ENCODE measurements at places on chromosomes 12 and 14.

GRCh38 chr14:30283822-30284446 is 275.0 kb upstream of the G2E3 start:
- peak; percentile 46 for DNase-seq

DNA sequence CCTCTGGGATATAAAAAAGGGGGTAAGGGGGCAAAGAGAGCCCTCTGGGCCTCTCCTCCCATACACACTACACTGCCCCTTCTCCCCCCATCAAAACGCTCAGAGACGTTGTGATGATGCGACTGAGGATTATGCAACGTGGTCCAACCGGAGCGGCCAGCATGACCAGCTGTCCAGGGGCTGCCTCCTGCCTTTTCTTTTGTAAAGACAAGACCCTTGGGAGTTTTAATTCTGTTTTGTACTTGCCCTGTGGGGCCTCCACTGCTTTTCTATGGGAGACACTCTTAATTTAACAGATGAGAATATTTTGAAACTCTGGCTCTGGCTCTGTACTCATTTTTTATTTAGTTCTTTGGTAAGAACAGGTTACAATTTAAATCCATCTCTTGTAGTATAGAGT is 7.2 kb downstream of the MBD6 start:
- no peak for DNase-seq

DNA sequence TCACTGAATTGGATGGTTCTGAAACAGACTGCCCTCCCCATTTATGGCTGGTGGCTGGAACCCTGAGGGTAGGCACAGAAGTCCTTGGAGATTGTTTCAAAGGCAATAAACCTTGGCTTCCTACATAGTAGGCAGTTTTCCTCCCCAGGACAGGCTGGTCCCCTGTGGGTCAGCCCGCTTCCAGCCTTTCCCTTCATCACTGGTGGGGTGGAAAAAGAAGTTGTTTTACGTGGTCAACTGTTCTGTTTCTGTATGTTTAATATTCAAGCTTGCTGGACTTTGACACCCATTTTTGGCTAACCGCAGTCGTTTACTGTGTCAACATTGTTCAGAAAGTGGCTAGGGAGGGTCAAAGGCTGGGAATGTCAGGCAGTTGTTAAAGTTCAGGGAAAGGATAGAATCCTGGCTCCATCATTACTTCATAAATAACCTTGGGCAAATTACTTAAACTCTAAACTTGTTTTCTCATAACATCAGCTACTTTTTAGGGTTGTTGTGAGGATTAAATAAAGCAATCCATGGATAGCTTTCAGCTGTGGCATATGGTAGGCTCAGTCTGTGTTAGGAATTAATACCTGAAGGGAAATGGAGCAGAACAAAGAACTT is 2.4 kb downstream of the KLHDC2 start:
- DNase-seq, result peak; percentile 6

GRCh38 chr12:10829994-10830393 is 3.8 kb upstream of the TAS2R10 start:
- DNase-seq, result no peak

GRCh38 chr14:89626233-89626806 is 209.3 kb upstream of the FOXN3 start:
- DNase-seq, result no peak

DNA sequence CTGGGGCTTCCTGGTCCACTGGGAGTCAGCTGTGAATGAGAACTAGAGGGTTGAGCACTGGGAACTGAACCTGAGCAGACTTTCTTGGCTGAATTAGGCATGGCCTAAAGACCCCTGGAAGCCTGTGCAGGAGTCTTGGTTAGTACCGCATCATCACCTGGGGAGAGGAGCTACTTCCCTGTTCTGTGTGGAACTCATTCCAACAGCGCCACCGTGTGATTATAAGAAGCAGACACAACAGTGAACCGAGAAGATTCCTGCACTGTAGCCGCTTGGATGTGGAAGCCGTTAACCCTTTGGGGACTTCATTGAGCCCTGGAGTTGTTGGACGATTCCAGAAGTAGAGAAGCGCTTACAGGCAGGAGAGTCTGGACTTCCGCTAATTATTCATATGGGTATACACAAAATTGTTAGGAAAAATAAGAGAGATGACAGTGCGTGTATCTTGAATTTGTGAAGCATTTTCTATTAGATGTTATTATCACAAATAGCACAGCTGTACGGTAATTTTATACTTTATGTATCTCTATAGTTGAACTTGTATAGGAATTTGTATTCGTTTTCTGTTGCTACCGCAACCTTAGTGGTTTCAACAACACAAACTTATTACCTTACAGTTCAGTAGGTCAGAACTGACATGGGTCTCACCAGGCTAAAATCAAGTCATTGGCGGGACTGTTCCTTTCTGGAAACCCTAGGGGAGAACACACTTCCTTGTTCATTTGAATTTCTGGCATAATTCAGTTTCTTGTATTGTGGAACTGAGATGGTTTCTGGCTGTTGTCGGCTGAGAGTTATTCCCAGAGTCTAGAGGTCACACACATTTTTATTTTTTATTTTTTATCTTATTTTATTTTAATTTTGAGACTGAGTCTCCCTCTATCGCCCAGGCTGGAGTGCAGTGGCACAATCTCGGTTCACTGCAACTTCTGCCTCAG is 100.7 kb downstream of the C2CD5 start:
- DNase-seq, result peak; percentile 66

DNA sequence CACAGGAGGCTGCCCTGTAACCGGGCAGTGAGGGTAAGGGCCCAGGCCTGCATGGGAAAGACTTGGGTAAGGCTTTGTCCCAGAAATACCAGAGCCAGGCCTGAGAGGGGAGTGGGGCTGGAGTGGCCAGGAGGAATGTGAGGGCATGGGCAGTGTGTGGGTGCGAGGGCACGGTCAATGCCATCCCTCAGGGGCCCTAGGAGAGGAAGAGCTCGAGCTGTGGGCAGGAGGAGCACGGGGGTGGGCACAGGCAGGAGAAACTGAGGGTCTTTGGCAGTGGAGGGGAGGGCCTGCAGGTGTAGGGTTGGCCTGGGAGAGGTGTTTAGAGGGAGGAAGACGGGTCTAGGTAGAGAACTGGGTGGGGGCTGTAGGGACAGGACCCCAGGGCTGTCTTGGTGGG is 381.6 kb downstream of the TMEM121 start:
- no peak for DNase-seq

GRCh38 chr12:59115526-59115925 is 195.2 kb upstream of the LRIG3 start:
- no peak for DNase-seq

DNA sequence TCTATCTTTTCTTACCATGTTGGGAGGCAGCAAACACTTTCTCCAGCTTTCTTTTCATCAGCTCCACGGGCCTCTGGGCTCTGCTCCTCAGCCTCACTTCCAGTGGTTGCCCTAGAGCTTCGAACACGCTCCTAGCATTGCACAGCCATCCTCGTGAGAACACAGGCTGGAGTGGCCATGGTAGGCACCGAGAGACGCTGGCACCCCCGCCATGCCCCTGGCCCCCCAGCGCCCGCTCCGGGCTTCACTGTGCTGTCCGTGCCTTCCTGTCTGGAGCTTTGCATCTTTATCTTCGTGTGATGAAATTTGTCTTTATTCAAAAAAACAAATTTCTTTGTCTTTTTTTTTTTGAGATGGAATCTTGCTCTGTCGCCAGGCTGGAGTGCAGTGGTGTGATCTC is 352.2 kb downstream of the TMEM121 start:
- no peak for DNase-seq

DNA sequence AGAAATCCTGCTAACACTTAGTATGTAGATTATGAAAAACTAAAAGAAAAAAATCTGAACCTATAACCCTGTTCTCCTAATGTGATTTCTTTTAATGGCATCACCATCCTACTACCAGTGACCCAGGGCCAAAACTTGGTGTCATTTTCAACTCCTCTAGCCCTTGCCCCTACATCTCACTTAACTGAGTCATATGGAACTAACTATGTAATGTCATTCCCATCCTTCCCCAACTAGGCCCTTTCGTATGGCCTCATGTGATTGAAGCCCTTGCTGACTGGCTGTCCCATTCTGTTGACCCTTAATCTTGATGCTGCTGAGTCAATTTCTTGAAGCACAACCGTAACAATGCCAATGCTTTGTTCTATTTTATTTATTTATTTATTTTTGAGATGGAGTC is 7.6 kb downstream of the DMAC2L start:
- DNase-seq, result no peak

- no peak for DNase-seq
Measured at GRCh38 chr12:69170293-69170692, 69.1 kb upstream of the CPSF6 start.

DNA sequence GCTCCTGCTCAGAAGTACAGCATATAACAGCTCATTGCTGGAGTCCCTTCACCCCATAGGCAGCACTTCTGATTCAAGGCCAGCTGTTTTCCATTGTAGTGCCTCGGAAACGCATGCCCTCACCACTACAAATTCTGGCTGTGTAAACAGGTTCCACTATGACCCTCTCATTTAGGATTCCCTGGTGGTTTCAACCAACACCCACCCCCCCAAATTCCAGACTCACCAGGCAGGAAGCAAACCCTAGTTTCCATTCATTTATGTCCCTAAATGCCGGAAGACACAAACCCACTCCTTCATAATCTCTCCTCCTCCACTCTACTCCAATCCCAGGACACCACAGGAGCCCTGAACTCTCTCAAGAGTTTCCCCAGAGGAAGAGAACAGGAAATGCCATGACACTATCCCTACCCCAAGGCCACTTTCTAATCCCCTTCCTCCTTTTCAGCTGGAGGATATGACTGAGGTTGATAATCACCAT is 75.9 kb upstream of the TMPO start:
- DNase-seq, result no peak

DNA sequence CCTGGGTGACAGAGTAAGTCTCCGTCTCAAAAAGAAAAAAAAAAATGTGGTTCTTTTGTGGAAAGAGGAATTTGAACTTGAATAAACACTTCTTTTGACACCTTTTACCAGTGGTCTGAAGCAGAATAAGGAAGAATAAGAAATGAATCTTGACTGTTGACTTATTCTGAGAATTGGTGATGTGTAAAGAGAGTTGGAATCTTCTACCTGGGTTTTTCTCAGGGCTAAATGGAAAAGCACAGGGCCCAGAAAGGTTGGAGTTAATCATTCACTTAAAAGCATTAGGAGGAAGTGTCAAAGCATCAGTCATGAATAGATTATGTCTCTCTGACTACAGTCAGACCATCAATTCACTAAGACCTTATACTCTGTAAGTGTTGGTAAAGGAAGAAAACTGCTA is 13.9 kb downstream of the PNMA1 start:
- no peak for DNase-seq

DNA sequence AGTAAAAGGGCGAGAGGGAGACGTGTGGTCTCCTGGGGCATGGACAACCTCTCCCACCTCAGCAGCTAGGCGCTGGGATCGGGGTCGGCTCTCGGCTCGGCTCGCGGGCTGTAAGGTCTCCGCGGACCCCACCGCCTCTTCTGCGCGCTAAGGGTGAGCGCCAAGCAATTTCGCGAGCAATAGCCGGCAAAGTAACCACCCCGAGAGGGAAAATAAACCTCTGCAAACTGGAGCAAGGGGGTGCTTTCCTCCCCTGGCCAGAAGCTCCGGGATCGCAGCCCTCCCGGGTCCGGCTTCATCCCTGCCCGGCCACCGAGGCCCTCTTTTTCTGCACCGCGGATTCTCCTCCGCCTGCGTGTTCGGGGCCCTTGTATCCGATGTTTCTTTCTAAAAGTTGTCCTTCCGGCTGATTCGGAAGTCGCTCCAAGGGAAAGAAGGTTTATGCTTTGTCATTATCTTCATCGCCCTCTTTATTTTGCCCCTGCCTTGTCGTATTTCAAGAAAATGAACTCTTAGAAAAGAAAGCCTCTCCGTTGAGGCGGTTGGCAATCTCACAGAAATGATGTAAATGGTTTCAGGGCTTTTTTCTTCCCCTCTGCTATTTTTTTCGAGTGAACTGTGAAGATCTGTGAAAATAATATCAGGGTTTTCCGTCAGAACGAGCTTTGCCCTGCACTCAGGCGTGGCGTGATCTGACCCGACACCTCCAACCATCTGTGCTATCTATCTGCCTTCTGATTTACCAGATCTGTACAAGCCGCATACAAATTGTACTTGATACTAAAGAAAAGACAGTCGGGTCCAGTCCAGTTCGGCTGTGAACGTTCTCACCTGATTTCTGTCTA is 1.7 kb upstream of the SIX6 start:
- no peak for DNase-seq

DNA sequence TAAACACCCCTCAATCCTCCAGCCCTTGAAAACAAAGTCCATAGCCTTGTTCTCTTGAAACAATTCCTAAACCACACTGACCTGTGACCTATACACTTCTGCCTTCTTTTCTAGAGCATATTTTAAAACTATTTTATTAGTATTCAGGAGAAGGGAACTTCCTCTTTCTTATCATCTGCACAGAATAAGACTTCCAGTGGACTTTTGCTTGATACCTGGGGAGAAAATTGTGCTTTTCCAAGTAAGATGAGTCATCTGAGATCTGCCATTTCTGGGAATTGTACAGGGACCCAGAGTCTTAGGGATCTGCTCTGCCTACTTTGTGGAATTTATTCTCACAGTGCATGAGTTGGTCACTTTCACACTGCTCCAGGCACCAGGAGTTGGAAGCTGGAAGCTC is 10.5 kb upstream of the WNT5B start:
- no peak for DNase-seq

- no peak for DNase-seq
Measured at GRCh38 chr14:30015489-30015888, 87.8 kb upstream of the PRKD1 start.

GRCh38 chr12:110739488-110739887 is 3.2 kb downstream of the PPP1CC start:
- no peak for DNase-seq

DNA sequence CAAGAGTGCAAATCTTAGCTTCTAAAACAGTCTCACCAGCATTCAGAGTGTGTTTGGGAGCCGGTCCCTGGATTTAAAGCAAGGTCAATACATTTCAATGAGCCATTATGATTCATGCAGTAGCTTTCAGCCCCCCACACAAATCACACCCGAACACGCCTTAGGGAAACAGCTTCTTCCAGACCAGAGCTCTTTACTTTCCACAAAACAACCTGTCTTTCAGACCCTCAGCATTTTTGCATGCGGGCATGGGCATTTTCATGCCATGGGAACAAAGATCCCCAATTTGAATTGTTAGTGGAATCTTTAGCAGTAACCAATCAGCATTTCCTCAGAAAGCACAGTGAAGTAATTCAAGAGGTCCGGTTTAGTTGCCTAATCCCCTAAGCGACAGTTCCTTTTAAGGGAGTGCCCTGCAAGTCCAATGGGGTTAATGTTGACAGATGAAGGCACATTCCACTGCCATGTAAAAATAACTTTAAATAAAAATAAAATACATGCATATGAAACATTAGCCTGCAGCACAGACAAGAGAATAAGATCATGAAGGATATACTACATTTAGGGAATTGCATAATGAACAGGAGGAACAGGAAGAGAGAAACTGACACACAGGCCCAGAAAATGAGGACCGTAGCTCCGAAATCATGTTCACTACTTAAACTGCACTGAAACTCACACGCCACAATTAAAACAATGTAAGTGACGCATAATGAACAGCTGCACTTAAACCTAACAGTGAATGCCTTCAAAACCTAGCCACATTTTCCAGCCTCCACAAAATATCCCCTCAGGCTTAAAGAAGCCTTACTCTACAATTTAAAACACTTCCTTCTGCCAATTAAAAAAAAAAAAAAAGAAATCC is 4.0 kb downstream of the VPS37B start:
- peak; percentile 25 for DNase-seq

Measured in NCI-H460 (cell line).